ENCODE measurements at places on chromosomes 13 and 19.

GRCh38 chr19:45527731-45528130 is 20.5 kb downstream of the VASP start:
- DNase-seq = no peak

DNA sequence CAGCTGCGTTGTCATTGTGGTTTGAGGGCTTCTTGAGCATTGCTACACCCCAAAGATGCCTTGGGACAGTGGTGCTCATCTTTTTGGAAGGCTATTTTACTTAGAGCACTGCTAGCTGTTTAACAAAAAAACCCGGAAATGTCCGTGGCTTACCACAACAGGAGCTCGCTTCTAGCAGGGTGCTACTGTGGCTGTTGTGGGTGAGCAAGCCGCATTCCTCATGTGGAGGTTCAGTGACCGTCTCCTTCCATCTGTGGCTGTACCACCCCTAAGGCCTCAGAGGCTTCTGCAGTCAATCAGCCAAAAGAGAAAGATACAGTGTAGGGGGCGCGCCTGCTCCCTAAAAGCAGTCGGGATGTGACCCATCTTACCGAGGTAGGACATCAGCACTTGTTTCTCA is 1004.2 kb downstream of the UQCRFS1 start:
- no peak for DNase-seq

DNA sequence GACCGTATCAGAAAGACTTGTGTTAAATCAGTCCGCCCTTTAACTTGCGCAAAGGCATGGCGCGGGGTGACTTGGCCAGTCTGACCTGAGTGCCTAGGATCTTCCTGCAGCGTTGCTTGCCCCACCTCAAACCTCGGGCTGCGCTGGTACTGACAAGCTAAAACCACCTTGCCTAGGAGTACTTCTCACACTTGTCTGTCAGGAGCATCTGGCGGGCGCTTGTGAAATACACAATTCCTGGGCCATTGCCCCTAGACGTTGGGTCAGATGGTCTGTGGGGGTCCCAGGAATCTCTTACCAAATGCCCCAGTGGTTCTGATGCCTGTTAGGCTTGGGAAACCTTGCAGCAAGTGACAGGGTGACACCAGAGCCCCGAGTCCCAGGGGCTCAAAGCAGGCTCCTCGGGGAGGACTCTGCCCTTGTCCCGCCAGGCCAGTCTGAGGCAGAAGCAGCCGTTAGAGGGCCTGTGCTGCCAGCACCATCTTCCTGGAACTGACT is 12.9 kb downstream of the CEBPG start:
- peak; percentile 16 for DNase-seq

DNA sequence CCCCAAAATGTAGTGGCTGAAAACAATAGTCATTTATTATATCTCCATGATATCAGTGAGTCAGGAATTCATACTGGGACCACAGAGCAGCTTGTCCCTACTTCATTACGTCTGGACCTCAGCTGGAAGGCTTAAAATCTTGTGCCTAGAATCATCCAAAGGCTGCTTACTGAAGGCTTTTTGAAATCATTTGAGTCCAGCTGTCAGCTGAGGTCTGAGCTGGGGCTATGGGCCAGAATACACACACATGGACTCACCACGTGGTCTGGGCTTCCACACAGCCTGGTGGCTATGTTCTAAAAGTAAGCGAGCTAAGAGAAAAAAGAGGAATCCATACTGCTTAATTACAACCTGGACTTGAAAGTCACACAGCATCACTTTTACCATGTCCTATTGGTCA is 209.2 kb downstream of the KCTD12 start:
- DNase-seq = no peak

GRCh38 chr19:34808566-34808965 is 35.6 kb upstream of the ZNF599 start:
- no peak for DNase-seq

DNA sequence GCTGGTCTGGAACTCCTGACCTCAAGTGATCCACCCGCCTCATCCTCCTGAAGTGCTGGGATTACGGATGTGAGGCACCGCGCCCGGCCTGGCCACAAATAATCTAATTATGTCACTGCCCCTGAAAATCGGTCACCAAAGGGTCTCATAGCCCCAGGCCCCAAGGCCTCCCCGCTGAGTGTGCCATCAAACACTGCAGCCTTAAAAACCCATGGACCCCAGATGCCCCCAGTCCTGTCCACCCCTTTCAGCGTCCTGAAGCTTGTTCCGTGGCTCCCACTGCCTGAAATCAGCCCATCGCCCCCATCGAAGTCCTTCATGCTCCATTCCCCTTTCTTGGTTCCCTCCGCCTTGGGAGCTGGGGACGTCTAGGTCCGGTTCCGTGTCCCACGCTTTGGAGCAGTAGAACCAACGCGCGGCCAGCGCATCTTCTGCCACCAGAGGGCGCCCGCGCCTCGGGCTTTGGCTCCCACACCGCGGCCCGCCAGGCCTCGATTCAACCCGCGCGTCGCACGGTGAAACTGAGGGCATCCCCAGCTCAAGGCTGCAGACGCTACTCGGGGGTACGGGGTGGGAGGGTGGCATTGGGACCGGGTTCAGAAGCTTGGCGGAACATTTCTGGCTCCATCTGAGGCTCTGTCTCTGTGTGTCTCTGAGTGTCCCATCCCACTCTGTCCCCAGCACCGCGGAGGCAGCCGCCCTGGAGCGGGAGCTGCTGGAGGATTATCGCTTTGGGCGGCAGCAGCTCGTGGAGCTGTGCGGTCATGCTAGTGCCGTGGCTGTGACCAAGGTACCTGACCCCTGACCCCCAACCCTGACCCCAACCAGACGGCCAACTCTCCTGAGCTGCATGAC is 3.5 kb downstream of the YJEFN3 start:
- peak; percentile 92 for DNase-seq

GRCh38 chr13:28697441-28697840 is 21.3 kb downstream of the SLC46A3 start:
- DNase-seq = no peak

DNA sequence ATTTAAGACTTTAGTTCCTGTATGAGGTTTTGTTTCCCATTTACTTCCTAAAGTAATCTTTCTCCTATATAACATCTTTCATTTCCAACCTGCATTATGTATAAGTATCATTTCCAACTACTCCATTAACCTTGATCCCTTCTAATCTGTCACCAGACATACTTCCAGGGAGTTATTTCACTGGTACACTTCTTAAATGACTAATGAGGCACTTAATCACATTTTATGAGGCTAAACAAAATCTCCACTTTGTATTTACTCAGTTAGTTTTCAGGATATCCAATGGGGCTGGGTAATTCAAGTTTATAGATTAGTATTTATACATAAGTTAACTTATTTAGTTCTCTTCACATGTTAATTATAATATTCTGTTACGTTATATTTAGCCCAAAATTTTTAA is 634.7 kb downstream of the PCDH17 start:
- no peak for DNase-seq

GRCh38 chr13:27868641-27869435 is 51.0 kb upstream of the PDX1 start:
- no peak for DNase-seq

- no peak for DNase-seq
Measured at GRCh38 chr13:76823969-76824368, 62.2 kb downstream of the KCTD12 start.

DNA sequence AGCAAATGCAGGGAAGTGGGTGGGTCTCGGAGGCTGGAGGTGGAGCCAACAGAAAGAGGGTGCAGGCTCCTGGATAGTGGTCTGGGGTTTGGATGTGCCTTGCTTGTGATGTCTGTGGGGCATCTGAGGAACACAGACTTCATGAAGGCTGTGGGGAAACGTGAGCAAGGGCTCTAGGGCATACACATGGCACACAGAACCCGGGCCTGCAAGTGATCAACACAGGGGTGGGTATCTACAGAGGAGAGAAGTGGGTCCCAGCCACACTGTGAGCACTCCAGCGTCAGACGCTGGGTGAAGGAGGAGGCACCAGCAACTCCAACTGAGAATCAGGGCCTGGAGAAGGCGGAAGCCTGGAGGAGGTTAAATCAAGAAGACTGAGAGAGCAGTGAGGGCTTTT is 5.4 kb upstream of the UBE2M start:
- no peak for DNase-seq

- DNase-seq = no peak
Measured at GRCh38 chr19:33558151-33558550, 36.6 kb upstream of the PEPD start.

- DNase-seq = no peak
Measured at GRCh38 chr13:31049833-31050232, 111.9 kb downstream of the HSPH1 start.

GRCh38 chr19:17721821-17722220 is 2.5 kb downstream of the MAP1S start:
- no peak for DNase-seq

DNA sequence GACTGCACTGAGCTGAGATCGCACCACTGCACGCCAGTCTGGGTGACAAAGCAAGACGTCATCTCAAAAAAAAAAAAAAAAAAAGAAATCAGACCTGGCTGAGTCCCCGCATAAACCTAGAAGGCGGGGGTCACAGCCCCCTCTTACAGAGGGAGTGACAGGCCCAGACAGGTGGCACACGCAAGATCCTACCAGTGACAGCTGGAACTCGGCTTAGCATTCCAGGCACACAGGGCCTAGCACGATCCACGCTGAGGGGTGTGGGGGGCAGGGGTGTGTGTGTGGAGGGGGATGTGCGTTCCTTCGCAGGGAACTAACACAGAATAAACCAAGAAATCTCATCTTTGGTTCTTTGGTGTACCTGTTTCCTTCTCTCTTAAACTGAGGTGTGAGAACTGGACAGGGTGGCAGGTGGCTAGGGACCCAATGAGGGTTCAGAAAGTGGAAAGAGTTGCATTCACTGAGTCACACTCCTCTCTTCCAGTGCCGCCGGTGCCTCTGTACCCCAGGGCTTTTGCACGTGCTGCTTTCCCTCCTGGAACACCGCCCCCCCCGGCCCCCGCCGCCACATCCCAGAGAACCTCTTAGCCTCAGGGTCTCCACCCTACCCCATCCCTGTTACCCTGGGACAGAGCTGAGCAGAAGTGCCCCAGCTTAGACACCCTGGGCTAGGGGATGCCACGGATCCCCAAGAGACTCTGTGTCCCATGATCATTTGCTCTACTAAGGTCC is 5.0 kb downstream of the SGTA start:
- no peak for DNase-seq

- DNase-seq = no peak
Measured at GRCh38 chr13:107006661-107007060, 438.7 kb upstream of the ARGLU1 start.

- no peak for DNase-seq
Measured at GRCh38 chr19:55672418-55672817, 2.6 kb upstream of the EPN1 start.

DNA sequence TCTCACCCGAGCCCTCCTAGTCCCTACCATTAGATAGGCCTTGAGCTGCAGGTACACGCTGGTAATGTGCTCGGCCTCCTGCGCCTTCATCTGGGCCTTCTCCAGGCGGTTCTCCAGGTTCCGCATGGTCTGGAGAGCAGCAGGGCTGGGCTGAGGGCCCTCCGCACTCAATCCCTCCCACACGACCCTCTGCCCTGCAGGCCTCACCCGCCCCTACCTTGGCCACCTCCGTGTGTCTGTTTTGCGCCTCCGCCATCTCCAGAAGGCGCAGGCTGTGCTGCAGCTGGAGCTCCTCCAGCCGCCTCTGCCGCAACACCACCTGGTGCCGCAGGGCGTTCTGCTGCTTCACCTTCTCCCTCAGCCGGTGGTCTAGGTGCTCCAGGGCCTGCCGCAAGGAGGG is 7.5 kb upstream of the RGL3 start:
- DNase-seq = no peak

- no peak for DNase-seq
Measured at GRCh38 chr13:19606152-19606551, 27.3 kb upstream of the MPHOSPH8 start.

GRCh38 chr19:49514151-49514550 is 1.7 kb downstream of the FCGRT start:
- DNase-seq = no peak

- no peak for DNase-seq
Measured at GRCh38 chr13:41931337-41931736, 29.6 kb downstream of the VWA8 start.

GRCh38 chr19:33634361-33635091 is 12.8 kb downstream of the CHST8 start:
- DNase-seq = no peak

DNA sequence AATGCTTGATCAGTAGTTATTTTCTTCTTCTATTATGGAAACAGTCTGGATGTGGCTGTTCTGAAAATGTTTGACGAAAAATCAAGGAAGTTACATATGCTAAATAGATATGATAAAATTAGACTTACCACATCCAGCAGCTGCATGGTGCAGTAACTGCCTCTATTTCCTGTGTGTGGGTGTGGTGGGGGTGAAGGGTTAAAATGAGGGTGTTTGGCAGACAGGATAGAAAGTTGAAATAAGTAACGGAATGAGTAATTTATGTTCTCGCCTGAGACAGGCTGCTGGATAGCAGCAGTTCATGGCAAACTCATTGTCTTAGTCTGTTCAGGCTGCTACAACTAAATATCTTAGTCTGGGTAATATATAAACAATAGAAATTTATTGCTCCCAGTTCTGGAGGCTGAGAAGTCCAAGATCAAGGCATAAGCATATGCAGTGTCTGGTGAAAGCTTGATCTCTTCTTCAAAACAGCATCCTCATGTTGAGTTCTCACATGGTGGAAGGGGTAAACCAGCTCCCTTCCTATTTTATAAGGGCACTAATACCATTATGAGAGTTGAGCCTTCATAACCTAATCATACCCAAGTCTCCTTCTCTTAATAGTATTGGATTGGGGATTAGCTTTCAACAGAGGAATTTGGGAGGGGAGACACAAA is 1248.9 kb downstream of the SLITRK5 start:
- DNase-seq = peak; percentile 35

DNA sequence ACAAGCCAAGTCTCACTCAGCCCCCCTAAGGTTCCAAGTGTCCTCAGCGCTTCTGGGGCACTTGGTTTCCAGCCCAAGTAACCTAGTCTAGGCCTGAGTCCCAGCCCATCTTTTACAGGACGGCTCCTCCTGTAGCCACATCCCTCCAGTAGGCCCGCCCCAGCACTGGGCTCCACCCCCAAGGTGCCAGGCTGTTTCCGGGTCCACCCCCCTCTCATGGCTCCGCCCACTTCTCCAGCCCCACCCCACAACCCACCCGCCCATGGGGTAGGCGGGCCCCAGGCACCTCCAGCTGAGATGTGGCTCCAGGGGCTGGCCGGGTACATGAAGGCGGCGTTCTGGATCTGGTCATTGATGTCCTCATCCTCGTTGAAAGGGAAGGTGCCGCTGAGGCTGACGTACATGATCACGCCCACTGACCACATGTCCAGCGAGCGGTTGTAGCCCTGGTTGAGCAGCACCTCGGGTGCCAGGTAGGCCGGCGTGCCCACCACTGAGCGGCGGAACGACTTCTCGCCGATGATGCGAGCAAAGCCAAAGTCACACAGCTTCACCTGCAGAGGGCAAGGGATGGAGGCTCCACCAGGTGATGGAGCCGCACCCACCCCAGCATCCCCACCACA is 17.2 kb upstream of the DACT3 start:
- peak; percentile 75 for DNase-seq

DNA sequence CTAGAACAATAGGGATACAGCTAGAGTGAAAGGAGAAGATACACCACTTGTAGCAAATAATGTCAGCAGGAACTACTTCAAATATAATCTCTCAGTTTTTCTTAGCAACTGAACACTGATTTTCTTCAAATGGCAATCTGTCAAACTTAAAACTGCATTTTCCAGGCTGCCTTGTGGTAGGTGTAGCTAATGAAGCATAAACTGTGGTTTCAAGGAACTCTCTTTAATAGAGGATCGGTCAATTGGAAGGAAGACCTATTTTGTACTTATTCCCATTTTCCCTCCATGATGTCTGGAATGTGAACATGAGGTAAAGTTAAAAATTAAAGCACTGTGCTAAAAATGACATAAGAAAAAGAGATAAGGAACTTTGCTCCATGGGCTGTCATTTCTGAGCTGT is 1261.9 kb downstream of the PCDH17 start:
- no peak for DNase-seq
